AG10803 (cell line): ENCODE measurements at places on chromosomes 3 and 15.

DNA sequence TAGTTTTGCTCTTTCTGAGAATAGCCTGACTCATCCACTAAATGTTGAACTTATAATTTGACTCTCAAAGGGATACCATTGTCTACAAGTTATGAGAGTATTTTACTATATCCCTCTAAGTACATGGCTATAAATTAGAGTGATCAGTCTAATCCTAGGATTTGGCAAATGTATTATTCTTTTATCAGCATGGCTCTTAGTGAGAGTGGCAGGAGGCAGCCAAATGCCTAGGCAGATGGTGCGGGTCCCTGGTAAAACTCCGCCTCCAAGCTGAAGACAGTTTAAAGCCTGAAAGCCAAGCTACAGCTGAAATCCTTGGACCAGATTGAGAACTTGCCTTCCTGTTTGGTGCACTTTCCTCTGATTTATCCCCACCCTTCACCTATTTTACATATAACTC lies 631.8 kb downstream of the SQOR start:
- no peak for DNase-seq

GRCh38 chr15:65287520-65287855 lies 805 bp upstream of the PARP16 start:
- DNase-seq, result no peak

DNA sequence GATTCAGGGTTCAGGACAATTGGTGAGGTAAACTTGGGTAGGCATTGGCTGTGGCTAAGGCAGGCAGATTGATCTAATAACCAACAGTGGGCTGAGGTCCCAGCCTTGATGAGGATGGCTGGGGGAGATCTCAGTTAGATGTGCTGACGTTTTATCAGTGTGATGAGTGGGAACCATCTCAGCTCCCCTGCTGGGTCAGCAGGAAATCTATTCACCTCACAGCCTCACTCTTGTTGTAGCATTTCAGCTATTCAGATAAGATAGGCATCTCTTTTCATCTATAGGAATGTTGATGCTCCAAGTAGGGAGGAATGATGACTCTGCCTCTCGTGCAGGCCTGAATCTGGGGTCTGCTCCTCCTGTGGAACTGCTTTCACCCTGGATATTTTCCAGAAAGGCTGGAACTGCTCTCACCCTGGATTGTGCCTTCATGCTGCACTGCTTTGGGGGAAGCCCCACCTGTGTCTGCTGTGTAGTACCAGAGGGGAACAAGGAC lies 973.7 kb downstream of the NSUN3 start:
- DNase-seq, result no peak

DNA sequence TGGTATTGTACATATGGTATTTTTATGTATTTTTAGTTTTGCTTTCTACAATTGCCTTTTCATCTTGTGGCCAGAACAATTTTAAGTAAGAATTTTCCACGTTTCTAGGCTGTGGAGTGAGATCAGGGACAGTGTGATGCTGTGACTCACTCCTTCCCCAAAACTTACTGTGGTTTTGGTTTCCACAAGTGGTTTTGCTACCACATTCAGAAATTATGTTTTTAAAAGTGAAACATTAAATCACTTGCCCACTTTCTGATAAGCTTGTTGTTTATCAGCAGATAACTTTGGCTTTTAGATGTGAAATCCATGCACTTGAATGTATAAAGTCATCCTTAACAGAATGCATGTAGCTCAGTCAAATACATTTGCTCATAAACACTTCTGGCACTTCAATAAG lies 192.2 kb upstream of the THRB start:
- peak; percentile 76 for DNase-seq

- DNase-seq, result no peak
These were observed 277.1 kb downstream of the MAGI1 start for GRCh38 chr3:65761446-65762234.

DNA sequence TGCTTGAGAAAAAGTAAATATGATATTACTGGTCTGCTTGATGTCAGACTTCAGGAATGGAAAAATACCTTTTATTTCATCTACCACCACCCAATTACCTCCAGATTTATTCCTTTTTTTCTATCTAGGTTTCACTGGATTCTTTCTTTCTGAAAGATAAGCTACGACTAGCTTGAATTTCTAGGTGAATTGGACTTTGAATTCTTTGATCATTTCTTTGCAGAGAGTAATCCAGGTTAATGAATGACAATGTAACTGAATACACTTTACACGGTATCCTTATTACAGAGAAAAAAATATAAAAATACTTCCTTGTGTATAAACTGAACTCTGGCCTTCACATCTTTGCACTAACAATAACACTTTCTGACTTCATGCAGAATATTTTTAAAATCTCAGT lies 59.5 kb upstream of the TRPC1 start:
- DNase-seq, result no peak

- peak; percentile 40 for DNase-seq
These were observed 36.0 kb downstream of the MNS1 start for GRCh38 chr15:56428821-56429458.

DNA sequence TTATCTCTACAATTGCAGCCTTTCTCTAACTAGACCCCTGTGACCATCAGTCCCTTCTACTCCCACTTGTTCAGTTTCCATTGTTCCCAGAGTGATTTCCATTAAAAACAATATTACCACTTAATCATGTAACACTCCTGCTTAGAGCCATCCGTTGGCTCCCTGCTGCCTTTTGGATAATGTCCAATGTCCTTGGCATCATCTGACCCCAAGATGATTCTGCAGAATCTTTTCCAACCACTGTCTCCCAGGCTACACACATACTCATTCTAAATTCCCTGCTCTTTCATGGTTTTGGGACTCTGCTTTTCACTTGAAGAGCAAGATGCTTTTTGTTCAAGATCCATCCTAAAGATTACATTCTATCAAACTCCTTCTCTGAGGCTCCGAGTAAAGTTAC lies 7.1 kb downstream of the KCNH8 start:
- no peak for DNase-seq

DNA sequence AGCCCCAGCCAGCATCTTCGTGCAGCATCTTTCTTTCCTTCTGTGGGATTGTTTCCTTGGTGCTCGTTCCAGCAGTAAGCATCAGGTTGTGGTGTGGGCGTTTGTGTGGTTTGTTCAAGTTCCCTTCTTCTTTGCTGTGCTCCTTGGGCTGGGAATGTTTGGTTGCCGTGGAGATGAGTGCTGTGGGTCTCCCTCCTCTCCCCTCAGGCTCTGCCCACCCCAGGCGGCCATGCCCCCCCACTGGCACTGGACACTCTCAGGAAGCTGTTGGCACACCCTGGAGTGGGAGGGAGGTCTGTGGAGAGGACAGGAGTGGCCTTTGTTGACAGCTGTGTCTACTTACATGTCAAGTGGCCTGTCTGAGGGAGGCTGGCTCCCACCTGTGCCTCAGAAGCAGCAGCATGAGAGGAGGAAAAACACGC lies 46.5 kb upstream of the SACM1L start:
- DNase-seq, result peak; percentile 69

- DNase-seq, result peak; percentile 91
These were observed 92.5 kb downstream of the ADAMTS9 start for GRCh38 chr3:64595253-64595694.

GRCh38 chr3:46429250-46429649 lies 22.2 kb downstream of the CCRL2 start:
- no peak for DNase-seq

DNA sequence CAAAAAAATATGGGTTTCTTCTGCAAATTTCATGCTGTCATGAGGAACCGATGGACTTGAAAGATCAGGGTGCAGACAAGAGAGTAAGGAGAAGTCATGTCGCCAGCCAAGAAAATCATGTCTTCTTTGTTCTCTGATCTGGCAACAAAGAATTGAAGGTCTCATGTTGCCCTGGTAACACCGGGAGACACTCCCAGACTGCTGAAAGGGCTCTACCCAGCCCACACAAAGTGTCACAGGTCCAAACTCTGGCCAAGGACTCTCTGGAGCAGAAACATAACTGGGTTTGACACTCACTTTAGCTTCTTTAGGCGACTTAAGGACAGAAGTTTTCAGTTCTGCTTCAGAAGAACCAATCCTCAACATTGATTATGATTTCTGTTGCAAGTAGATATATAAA lies 42.9 kb downstream of the SIDT1 start:
- DNase-seq, result no peak

GRCh38 chr15:72671525-72671924 lies 14.5 kb downstream of the HIGD2B start:
- DNase-seq, result no peak

DNA sequence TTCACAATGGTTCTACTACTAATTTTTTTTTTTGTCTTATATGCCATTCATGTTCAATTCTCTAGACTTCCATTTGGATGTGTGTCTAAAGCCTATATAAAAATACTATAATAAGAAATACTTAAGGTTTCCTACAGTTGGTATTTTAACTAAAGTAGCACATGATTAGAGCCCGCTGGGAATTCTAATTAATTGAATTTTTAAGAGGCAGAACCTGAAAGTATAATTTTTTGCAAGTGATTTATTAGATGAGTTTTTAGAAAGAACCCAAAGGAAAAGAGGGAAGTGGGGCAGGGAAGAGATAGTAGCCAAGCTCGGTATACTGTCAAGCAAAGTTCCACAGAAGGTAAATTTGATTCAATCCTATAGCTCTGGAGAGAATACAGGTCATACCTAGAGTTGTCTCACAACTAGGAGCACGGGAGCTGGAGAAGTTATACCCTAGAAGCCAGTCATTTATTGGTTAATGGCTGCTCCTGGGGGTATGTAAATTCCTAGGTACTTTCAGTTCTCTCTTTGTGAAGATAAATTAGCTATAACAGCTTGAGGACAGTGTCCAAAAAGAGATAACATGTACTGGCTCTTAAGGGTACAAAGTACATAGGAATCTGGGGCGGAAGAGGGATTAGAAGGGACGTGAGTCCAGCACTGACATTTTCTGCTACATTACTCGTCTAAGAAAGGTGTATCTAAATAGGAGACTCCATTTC lies 225.6 kb downstream of the CNTN6 start:
- DNase-seq, result no peak

- peak; percentile 50 for DNase-seq
These were observed 492.6 kb downstream of the SQOR start for GRCh38 chr15:46127361-46127874.

GRCh38 chr3:131326307-131326706 lies 55.3 kb upstream of the NUDT16 start:
- DNase-seq, result no peak

GRCh38 chr15:98904544-98904943 lies 103.0 kb downstream of the PGPEP1L start:
- DNase-seq, result peak; percentile 78

GRCh38 chr3:49358884-49359225 lies 702 bp upstream of the GPX1 start:
- no peak for DNase-seq

GRCh38 chr15:30954674-30955073 lies 36.8 kb downstream of the MTMR10 start:
- DNase-seq, result no peak
